T47D (cell line): ENCODE measurements at places on chromosomes 2 and 18.

- no peak for DNase-seq
Observed at GRCh38 chr2:61460163-61460562, 10.7 kb downstream of the USP34 start.

DNA sequence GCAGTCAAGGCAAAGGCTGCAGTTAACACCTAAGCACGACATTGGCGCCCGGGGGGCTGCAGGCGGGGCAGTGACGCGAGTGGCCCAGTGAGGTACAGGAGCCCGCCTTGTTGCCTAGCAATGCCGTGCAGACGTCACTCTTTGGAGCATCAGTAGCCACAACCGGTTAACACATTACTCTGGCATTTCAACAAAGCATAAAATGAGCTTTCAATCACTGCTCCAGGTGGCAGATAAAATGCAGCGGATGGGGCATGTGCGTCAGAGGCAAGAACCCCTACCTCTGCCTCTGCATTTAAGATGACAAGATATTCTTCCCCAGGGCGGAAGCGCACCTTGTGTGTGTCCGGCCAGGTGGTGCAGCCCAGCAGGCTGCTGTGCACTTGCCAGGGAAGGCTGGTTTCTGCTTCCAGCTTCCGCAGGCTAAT lies 139.4 kb downstream of the MTCL1 start:
- DNase-seq, result no peak

GRCh38 chr18:46320297-46320696 lies 216.1 kb downstream of the HAUS1 start:
- DNase-seq, result no peak

- DNase-seq, result no peak
Observed at GRCh38 chr2:63053889-63054602, 3.4 kb downstream of the OTX1 start.

DNA sequence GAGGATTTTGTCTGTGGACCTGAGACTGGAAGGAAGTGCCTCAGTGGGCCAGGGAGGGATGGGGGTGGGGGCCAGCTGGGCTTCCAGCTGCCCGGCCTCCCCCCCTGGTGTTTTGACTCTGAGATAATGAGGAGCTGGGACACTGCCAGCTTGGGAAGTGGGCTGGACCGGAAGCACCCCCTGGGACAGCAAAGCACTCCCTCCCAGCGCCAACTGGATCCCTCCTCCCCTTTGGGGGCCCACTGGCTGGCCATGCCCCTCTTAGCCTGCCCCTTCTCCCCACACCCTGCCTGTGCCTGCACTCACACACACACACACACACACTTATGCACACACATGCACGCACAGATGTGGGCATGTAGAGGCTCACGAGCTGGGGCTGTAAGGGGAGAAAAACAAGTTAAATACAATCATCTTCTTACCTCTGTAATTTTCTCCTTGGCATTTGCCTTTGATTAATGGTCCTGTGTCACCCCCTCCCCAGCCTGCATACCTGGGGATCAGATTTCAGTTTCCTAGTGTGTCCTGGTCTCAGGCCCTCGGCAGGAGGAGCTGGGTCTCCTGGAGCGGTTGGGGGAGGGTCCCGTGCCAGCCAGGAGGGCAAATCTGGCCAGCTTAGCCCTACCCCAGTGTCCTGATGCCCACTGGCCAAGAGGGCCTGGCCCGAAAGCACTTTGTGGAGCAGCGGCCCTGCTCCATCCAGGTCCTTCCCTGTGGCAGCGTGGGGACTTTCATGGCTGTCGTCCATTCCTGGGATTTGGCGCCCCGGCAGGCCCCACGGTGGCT lies 3.6 kb downstream of the ITM2C start:
- no peak for DNase-seq

- no peak for DNase-seq
Observed at GRCh38 chr2:8676921-8677645, 4.8 kb upstream of the ID2 start.

DNA sequence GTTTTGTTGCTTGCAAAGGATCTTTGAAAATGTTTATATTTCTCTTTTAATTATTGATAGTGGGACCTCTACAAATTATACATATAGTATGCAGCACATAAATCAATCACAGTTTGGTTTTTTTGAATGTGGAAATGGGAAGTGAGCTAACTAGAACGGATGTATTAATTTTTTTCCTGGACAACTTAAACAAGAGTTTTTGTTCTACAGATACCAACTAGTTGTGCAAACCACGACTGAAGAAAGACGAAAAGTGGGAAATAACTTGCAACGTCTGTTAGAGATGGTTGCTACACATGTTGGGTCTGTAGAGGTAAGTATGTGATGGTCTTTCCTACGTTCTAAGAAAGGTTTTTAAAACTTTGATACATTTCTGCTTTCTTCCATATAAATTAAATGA lies 39.2 kb downstream of the NDC80 start:
- no peak for DNase-seq

GRCh38 chr2:60641811-60642788 lies 88.6 kb upstream of the BCL11A start:
- DNase-seq, result peak; percentile 4

DNA sequence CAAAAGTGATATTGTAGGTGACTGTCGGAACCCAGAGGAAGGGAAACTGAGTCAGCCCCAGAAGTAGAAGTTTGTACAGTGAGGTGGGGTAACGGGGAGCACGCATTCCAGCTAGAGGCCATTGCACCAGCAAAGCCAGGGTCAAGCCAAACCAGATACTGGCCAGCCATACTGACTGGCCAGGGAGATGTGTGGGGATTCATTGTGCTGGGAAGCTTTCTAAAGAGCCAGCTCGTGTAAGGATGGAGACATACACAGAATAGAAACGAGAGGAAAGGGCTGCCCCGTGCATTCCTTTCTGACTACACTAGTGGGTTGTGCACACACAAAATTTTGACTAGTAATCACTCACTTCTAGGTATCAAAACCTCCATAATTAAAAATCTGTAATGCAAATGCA lies 175.3 kb upstream of the PID1 start:
- no peak for DNase-seq

DNA sequence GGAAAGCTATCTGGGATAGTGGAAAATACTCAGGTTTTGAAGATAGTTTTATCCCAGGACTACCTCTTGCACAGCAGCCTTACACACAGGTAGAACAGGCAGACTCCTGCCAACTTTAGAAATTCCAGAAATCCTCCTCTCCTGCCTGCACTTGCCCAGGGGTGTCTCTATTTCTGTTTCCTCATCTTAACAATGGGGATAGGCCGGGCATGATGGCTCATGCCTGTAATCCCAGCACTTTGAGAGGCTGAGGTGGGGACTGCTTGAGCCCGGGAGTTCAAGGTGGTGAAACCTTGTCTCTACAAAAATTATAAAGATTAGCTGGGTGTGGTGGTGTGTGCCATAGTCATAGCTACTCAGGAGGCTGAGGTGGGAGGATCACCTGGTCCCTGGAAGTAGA lies 117.0 kb upstream of the ARL5A start:
- no peak for DNase-seq

DNA sequence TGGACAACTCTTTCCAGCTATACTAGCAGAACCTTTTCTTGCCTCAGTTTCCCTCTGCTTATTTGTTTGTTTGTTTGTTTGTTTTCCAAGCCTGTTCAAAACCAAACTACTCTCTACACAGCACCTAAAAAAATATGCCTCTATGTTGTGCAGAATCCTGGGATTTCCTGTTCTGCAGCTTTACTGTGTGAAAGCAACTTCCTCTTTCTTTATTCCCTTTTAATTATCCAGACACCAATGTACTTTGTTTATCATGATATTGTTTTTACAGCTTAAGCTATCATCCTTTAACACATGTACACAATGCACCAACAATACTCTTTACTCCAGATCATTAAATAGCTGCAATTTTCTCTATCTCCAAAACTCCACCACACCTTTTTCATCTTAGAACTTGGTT lies 259.5 kb downstream of the EPHA4 start:
- no peak for DNase-seq

- no peak for DNase-seq
Observed at GRCh38 chr2:176128172-176128981, 1.1 kb upstream of the HOXD8 start.

DNA sequence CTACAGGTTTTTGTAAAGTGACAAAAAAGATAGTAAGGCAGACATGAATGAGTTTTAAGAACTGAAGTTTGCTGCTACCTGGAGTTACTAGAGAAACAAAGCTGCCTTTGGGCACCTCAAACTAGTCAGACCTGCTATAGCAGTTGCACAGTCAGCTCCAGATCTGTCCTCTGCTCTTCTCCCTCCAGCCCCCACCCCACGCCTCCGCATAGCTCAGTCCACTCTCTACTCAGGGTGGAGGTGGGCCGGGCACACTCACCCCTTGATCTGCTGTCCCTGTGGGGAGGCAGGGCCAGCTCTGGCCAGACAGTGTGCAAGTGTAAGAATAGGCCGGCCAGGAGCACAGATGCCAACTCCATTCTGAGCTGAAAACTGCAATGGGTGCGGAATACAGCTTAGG lies 4.1 kb downstream of the SERTAD2 start:
- DNase-seq, result no peak

DNA sequence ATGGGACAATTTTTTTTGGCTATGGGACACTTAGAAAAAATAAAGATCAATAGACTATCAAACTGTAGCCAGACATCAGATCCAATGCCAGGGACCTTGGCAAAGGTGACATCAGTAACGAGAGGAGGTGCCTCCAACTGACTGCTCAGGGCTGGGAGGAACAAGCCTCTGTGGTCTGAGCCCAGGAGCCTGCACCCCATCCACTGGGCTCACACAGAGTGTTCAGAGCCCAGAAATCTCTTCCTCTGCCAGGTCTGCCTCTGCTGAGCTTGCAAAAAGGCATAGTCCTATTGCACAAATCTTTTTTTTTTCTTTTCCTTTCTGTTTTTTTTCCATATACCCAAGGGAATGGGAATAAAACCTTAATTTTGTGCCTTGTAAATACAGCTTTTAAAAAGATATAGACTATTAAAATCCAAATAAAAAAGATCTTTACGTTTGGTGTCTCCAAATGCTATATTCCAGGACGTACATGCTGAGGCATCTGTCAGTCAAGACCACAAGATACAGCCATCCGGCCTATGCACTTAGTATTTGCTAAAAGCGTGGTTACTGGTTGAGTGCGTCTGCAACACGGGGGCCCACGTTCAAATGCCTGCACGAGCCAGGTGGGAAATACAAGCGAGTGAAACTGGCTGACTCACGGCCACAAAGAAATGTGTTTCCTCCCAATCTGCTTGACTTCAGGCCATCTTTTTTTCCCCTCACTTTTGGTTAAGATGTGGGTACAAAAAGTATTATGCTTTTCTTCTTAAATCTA lies 7.8 kb upstream of the ARHGAP25 start:
- no peak for DNase-seq

DNA sequence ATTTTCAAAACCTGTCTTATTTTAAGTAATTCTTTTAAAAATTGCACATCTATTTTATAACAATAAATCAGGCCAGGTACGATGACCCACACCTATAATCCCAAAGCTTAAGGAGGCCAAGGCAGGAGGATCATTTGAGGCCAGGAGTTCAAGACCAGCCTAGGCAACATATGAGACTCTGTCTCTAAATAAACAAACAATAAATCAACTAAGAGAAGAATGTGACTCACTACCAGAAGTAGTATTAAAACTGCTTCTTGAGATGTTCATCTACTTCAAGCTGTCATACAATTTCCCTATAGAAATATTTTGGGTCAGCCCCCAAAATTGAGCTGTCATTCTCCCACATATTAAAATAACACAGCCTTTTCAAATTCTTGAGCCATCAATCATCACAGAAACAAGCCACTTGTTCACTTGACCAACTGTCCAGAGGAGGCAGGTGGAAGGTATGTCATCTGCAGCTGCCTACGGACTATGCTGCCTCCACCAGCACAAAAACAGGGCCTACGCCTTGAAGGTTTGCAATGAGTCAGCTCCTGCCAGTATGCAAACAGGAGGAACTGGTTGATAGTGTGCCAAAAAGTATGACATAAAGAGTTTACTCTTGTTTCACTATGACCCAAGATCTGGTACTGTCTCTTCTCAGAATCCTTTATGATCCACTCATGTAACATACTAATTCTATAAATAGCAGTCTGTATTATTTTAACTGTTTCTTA lies 33.6 kb downstream of the KIDINS220 start:
- peak; percentile 37 for DNase-seq

GRCh38 chr18:48324651-48325050 lies 84.5 kb downstream of the ZBTB7C start:
- DNase-seq, result no peak

DNA sequence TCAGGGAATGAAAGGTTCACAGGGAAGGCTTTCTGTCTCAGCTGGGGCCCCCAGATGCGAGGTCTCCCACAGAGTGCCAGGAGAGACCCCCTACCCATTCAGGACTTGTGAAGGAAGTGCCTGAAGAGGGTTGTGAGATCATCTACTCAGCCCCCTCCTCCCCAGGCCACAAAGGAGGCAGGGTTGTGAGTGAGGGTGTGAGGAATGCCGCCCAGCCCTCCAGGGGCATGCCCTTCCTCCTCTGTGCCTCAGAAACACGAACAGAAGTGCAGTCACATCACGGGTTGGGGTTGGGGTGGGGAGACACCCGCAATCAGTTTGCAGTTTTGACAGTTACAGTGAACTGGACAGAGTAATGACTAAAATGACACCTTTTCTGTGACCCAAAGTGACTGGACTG lies 5.0 kb downstream of the MAL start:
- no peak for DNase-seq

DNA sequence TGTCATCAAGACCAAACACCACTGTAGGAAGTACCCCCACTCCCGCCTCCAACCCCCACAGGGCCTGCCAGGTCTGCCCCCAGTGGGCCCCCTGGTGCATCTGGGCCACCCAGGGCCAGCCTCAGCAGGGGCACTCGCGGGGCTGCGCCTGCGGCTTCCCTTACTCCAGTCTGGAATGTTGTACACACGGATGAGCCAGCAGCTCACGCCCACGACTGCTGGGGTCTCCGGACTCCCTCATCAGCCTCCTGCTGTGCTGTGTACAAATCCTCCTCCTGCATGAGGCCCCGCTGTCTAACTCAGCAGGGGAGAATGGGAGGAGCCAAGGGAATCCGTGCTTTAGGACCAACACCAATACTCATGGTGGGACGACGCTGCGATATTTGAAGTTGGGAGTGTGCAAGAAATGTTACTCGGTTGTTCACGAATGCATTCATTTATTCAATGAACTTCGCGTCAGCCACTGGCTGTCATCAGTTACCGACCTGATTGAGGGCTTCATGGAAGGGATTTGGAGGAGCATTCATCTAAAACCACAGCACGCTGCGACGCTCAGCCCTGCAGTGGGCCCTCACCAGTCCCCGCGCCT lies 654 bp upstream of the ASB1 start:
- no peak for DNase-seq

DNA sequence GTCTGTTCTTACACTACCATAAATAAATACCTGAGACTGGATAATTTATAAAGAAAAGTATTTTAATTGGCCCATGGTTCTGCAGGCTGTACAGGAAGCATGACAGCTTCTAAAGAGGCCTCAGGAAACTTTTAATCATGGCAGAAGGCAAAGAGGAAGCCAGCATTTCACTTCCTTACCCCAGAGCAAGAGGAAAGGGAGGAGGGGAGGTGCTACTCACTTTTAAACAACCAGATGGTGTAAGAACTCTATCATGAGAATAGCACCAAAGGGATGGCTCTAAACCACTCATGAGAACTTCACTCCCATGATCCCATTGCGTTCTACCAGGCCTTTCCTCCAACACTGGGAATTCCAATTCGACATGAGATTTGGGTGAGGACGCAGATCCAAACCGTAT lies 344.4 kb upstream of the SLC39A10 start:
- DNase-seq, result no peak
